ENCODE measurements at places on chromosomes 1 and 21. TPM values are rescaled to one million over a fixed set of nuclear protein-coding genes. Genes with fewer than 3 reads are reported as not detected.

The SLC41A1 gene
- 11.5 TPM for total RNA-seq

The TDRD5 gene
- 1.1 TPM for total RNA-seq

The AGRN gene
- total RNA-seq, result 43.3 TPM

The ACKR1 gene
- total RNA-seq, result 7.1 TPM

The HSF2BP gene
- total RNA-seq, result 1.1 TPM

Data from urinary bladder (tissue), 4 donors.